ENCODE measurements at places on chromosomes 1 and 21.

- no peak for DNase-seq
- H3K27me3 ChIP-seq, result no peaks in the 10 kb centered on the region
- H3K4me3 ChIP-seq, result no peak overlapping the region
Measured at GRCh38 chr1:112054510-112054909, 65.0 kb upstream of the KCND3 start.

DNA sequence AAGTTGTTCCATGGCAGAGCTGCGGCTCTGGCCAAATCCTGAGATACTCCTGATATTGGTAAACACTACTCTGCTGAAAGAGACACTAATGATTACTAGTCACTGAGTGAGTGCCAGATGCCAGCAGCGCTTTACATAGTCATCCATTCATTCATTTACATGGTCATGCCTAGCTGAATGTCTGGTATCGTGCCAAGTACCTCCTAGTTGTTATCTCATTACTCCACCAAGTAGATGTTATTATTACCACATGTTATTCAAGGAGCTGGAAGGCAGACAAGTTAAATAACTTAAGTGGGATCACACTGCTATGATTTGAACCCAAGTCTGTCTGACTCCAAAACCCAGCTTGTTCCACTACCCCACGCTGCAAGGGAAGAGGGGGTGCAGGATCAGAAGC, 4.7 kb downstream of the OLFML2B start:
- H3K36me3 ChIP-seq, result no peaks in the 10 kb centered on the region
- H3K27ac ChIP-seq, result peak overlapping the region; percentile 7
- no peak overlapping the region for H3K4me3 ChIP-seq
- no peaks in the 10 kb centered on the region for H3K4me1 ChIP-seq

DNA sequence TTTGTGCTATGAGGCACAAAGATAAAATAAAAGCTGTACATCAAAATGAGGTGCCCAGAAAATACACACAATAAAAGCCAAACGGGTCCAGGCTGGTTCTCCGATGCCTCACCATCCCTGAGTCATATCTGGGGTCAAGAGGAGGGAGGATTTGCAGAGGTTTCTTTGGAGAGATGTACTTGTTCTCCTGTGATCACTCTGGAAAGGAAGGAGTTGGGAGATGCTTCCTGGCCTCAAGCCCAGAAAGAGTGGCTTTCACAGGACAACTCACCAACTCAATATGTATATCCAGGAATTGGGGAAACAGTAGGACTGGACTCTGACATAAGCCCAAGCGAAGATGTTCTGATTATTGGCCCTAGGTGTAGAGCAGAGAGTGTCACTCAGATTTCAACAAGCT, 51.9 kb downstream of the DIPK1A start:
- no peak overlapping the region for H3K4me3 ChIP-seq
- H3K36me3 ChIP-seq, result no peaks in the 10 kb centered on the region
- no peak for DNase-seq
- no peaks in the 10 kb centered on the region for H3K4me1 ChIP-seq

DNA sequence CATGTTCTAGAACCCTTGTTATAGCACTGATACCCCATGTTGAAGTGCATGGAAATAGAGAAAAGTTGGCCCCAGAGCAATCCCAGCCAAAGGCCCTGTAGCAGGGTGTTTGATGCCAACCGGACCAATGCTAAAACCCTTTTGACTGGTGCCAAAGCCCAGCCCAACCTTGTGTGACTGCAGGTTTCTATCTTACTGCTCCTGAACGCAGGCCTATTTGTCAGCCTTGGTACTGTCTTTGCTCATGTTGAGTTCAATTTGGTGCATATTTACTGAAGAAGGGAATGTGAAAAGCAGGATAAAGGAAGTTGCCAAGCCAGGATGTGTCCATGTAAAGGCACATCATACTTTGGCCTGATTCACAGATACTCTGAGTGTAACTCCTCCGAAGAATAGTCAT, 51.7 kb upstream of the NFASC start:
- no peaks in the 10 kb centered on the region for H3K4me1 ChIP-seq
- H3K27ac ChIP-seq, result no peak overlapping the region
- no peaks in the 10 kb centered on the region for H3K27me3 ChIP-seq
- H3K36me3 ChIP-seq, result no peaks in the 10 kb centered on the region

GRCh38 chr21:42609811-42610210, 43.6 kb upstream of the PDE9A start:
- H3K4me3 ChIP-seq, result no peak overlapping the region
- H3K27ac ChIP-seq, result no peak overlapping the region
- no peaks in the 10 kb centered on the region for H3K36me3 ChIP-seq
- H3K4me1 ChIP-seq, result no peaks in the 10 kb centered on the region

DNA sequence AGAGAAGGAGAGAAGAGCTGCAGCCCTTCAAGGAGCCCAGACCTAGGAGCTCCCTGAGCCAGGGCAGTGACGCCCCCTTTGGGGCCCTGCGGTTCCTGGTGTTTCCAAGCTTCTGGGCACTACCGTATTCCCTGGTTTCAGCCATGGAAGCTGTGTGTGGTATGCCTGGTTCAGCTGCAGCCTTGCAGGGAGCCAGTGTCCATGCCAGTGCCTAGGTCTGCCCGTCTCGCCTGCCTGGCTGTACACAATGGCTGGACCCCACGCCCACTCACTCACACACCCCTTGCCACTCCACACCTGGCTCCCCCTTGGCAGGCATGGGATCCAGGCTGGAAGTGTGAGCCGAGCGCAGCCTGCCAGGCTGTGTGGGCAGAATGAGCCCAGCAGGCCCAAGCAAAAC, 87.7 kb downstream of the ADARB1 start:
- no peaks in the 10 kb centered on the region for H3K36me3 ChIP-seq
- no peak for DNase-seq
- no peaks in the 10 kb centered on the region for H3K4me1 ChIP-seq
- H3K4me3 ChIP-seq, result no peak overlapping the region

- no peak overlapping the region for H3K4me3 ChIP-seq
- H3K36me3 ChIP-seq, result no peaks in the 10 kb centered on the region
- H3K27ac ChIP-seq, result no peak overlapping the region
Measured at GRCh38 chr1:169928438-169929209, 34.9 kb upstream of the SCYL3 start.

- no peaks in the 10 kb centered on the region for H3K4me1 ChIP-seq
- H3K36me3 ChIP-seq, result no peaks in the 10 kb centered on the region
- no peak for DNase-seq
- H3K4me3 ChIP-seq, result no peak overlapping the region
Measured at GRCh38 chr1:180264595-180264994, 34.5 kb downstream of the LHX4 start.

DNA sequence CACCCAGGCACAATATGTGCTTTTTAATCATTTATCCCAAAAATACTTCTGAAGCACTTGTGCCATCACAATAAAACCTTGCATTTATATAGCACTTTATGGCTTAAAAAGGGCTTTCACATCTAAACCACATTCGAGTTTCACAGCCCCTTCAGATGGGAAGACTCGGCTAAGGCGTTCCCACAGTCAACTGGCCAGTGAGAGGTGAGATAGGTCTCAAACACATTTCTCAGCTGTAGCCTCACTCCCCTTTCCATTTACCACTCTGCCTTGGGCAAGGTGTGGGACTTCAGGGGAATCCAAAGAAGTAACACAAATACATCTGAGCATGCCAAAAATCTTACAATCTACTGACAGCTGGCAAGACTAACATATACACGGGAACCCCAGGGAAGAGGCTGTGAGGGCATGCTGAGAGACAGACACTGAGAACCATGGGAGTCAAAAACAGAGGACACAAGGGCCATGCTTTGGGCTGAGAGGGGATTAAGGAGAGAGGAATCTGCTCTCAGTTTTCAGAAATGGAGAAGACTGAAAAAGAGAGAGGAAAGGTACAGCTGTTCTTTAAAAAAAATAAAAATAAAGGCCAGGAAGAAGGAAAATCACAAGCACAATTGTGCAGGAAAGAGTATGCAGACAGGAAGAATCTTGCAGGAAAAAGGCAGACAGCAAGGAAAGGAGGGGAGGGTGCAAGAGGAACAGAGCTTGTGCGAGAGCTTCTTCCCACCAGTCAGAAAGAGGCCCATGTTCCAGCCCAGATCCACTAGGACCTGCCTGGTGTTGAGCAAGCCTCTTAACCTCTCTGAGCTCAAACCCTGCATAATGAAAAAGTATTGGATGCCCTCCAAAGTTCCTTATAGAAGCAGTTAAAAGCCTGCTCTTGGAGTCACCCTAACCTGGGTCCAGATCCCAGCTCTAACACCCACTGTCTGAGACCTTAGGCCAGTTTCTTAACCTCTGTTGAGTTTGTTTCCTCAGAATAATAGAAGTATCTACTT, 73.5 kb downstream of the JAK1 start:
- DNase-seq, result no peak
- no peak overlapping the region for H3K4me3 ChIP-seq
- H3K27ac ChIP-seq, result peak overlapping the region; percentile 23
- H3K36me3 ChIP-seq, result no peaks in the 10 kb centered on the region
- H3K4me1 ChIP-seq, result peaks cover 8% of the 10 kb centered on the region

- no peaks in the 10 kb centered on the region for H3K36me3 ChIP-seq
- H3K27ac ChIP-seq, result peak overlapping the region; percentile 42
- DNase-seq, result peak; percentile 66
- H3K27me3 ChIP-seq, result no peaks in the 10 kb centered on the region
Measured at GRCh38 chr1:50236656-50237055, 127.9 kb downstream of the ELAVL4 start.

GRCh38 chr1:150162862-150163706, 13.4 kb downstream of the PLEKHO1 start:
- H3K4me3 ChIP-seq, result no peak overlapping the region
- peak overlapping the region; percentile 81 for H3K27ac ChIP-seq
- no peaks in the 10 kb centered on the region for H3K27me3 ChIP-seq
- H3K4me1 ChIP-seq, result peaks cover 17% of the 10 kb centered on the region

DNA sequence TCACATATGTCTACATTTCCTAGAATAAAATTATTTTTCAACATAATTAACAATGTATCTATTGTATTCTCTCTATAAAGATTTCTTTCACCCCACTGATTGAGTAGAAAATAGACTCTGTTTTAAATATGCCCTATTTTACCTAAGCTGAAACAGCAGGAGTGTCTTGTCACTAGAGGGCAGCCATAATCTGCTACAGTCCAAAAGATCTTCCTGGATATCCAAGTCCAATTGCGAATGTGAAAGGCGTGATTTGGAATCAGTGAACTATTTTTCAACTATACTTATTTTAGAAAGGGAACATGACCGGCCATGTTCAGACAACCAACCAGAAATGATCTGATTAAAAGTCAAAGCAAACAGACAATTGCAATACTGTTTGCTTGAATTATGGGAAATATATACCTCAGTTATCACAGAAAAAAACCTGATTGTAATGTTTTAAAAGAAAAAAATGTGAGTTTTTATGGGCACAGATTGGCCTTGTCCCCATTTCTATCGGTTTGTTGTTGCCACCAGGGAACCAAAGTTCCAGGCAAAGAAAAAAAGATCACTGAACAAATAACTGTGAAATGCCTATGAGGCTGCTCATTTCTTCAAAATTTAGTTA, 1211.0 kb upstream of the ADGRL4 start:
- no peak for DNase-seq
- no peaks in the 10 kb centered on the region for H3K4me1 ChIP-seq
- no peak overlapping the region for H3K4me3 ChIP-seq
- H3K36me3 ChIP-seq, result no peaks in the 10 kb centered on the region

DNA sequence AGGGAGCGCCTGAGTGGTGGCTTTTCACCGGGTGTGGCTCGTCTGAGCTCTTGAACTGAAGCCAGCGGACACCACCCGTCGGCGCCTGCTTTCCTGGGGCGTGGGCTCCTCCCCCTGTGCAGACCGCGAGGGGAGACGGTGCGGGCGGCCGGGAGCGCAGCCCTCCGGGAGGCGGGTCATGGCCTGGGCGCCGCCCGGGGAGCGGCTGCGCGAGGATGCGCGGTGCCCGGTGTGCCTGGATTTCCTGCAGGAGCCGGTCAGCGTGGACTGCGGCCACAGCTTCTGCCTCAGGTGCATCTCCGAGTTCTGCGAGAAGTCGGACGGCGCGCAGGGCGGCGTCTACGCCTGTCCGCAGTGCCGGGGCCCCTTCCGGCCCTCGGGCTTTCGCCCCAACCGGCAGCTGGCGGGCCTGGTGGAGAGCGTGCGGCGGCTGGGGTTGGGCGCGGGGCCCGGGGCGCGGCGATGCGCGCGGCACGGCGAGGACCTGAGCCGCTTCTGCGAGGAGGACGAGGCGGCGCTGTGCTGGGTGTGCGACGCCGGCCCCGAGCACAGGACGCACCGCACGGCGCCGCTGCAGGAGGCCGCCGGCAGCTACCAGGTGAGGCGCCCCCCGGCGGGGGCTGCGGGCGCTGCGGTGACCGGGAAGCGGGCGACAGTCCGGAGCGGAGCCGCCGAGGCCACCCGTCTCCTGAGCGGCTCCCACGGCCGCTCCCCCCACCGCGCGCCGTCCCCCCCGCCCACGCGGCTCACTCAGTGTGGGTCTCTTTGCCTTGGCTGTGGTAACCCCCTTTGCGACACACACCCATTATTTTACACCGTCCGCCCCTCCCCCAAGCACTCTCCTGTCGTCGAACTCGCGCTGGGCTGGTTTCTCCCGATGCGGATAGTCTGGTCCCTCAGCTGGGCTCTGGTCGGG, at the start of gene TRIM58:
Gene TRIM58 (plus strand): TSS at position 119 of the 916 bp plus-strand sequence. CDS start 60 bp downstream, at position 179.
- peak; percentile 75 for DNase-seq

GRCh38 chr1:109509176-109510134, at the start of gene AMIGO1:
AMIGO1 (minus strand) TSS chr1:109509727; CDS start chr1:109508912, 815 bp downstream.
- peak; percentile 65 for DNase-seq
- no peak within 1 kb of the TSS for H3K27ac ChIP-seq
- H3K27me3 ChIP-seq, result no peaks in the 10 kb centered on the region
- H3K36me3 ChIP-seq, result no peaks in the 10 kb centered on the region
- H3K4me1 ChIP-seq, result peaks cover 13% of the 10 kb centered on the region

- H3K27ac ChIP-seq, result no peak overlapping the region
- H3K4me3 ChIP-seq, result no peak overlapping the region
- H3K4me1 ChIP-seq, result no peaks in the 10 kb centered on the region
- no peaks in the 10 kb centered on the region for H3K27me3 ChIP-seq
- DNase-seq, result no peak
- no peaks in the 10 kb centered on the region for H3K36me3 ChIP-seq
Measured at GRCh38 chr1:84277343-84278059, 24.0 kb upstream of the SAMD13 start.

DNA sequence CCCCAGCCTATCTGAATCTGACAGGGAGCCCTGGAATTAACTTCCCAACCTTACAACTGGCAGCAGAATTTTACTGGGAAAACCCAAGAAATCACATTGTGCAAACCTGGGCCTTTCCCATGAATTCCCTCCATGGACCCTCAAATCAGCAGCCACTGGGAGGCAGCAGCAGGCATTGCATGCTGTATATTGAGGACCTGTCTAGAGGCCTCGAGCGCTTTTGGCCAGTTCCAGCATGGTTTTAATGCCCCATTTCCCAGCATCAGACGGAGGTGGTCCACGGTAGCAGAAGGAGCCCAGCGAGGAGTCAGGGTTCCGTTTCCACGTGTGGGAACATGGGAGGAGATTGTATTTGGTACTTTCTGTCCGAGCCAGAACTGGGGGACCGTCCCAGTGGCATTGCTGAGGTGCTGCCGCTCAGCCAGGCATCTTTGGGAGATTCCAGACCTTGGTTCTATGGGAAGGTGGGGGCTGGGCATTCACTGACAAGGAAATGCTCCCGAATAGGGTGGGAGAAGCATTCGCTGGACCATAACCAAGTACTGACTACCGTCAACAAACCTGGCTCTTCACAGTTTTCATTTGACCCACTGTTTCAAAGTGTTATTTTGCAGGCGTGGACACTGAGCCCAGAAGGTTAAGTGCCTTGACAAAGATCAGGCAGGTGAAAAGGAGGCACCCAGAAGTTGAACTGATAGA, 15.9 kb downstream of the BMP8A start:
- H3K4me1 ChIP-seq, result peaks cover 3% of the 10 kb centered on the region
- DNase-seq, result peak; percentile 41
- H3K4me3 ChIP-seq, result no peak overlapping the region
- H3K27ac ChIP-seq, result no peak overlapping the region
- no peaks in the 10 kb centered on the region for H3K27me3 ChIP-seq

GRCh38 chr1:20710469-20711284, 7.1 kb downstream of the KIF17 start:
- no peaks in the 10 kb centered on the region for H3K27me3 ChIP-seq
- no peak overlapping the region for H3K4me3 ChIP-seq
